ENCODE measurements at places on chromosomes 12 and 14.

GRCh38 chr14:72177251-72177650 lies 245.0 kb downstream of the RGS6 start:
- no peak for DNase-seq

- DNase-seq, result no peak
These were observed 233.5 kb upstream of the TMEM132C start for GRCh38 chr12:128033473-128033872.

DNA sequence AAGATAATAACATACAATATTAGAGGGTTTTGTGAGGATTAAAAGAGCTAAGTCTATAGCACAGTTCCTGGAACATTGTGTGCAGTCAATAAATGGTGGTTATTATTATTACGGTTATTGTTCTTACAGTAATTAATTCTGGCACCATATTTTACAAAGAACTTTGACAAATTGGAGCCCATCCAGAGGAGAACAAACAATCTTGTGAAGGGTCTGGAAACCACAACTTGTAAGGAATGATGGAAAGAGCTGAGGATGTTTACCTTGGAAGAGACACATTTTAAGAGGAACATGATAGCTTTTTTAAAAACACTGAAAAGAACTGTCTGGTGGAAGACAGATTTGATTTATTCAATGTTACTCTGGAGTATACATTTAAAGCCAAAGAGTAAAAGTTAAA lies 150.5 kb upstream of the KRR1 start:
- no peak for DNase-seq

DNA sequence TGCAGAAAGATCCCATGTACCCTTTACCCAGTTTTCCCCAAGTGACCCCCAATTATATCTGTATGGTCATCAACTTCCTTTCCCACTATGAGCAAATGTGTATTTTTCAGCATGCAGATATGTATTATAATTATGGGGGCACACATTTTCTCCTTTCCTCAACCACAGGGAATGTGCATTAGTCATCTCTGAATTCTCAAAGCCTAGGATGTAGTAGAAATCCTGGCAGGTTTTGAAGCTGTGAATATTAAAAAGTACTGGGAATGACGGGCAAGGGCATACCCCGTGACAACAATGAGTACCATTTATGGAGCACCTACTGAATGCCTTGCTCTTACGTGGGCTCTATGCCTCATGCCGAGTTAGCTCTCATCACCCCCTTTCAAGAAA lies 71.5 kb downstream of the VWF start:
- no peak for DNase-seq
